Spinal cord (tissue), 10 donors: ENCODE measurements at places on chromosomes 5 and 9.

GRCh38 chr5:115179394-115180164 is 9.9 kb upstream of the TRIM36 start:
- peak overlapping the region; percentile 64 for H3K4me3 ChIP-seq
- DNase-seq, result peak; percentile 68
- peaks cover 14% of the 10 kb centered on the region for H3K4me1 ChIP-seq
- H3K36me3 ChIP-seq, result no peaks in the 10 kb centered on the region

GRCh38 chr9:127785933-127786772 is at the start of gene CDK9:
TSS of gene CDK9 (plus strand) at chr9:127786034. CDS start at chr9:127786149, 115 bp downstream.
- H3K27ac ChIP-seq, result peak within 1 kb of the TSS; percentile 83
- H3K36me3 ChIP-seq, result peaks cover 44% of the 10 kb centered on the region
- peak; percentile 96 for DNase-seq
- peak within 1 kb of the TSS; percentile 88 for H3K4me3 ChIP-seq

- H3K27ac ChIP-seq, result no peak overlapping the region
- H3K4me1 ChIP-seq, result peaks cover 3% of the 10 kb centered on the region
- no peak overlapping the region for H3K4me3 ChIP-seq
Observed at GRCh38 chr9:97807681-97808080, 45.3 kb upstream of the FOXE1 start.

DNA sequence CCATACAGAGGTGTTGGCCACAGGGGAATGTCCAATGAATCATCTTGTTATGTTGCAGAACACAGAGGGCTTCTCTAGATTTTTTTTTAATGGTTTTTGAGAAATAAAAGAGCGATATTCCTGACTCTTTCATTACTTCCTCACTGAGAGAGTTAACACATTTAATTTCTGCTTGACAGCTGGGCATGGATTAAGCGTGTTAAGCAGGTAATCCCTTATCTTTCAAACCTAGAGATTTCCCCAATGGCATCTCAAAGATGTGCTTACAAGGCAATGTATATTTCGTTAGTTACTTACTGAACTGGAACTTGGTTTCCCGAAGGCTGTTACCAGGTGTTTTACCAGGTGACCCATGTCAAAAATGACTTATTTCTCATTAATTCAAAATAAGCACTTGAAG is 21.8 kb upstream of the ADCY2 start:
- no peaks in the 10 kb centered on the region for H3K36me3 ChIP-seq
- no peak overlapping the region for H3K27ac ChIP-seq
- H3K27me3 ChIP-seq, result no peaks in the 10 kb centered on the region
- no peaks in the 10 kb centered on the region for H3K4me1 ChIP-seq
- no peak overlapping the region for H3K4me3 ChIP-seq

DNA sequence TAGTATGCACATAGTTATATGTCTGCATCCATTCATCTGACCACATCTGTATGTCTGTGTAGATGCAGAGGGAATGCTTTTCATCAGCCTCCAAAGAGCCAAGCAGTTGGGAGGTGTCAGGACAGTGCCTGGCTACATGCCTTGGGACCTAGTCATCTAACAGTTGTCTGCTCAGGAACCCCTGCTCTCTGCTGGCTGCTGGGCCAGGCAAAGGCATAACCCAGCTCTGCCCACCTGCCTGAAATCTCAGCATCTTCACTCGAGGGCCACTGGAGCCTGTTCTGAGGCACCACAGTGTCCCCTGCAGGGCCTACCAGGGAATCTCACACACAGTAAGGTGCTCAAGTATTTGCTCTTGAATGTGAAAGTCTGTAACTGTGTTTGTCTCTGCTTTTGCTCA is 3.7 kb downstream of the C9orf50 start:
- no peaks in the 10 kb centered on the region for H3K36me3 ChIP-seq
- H3K27me3 ChIP-seq, result peaks cover 6% of the 10 kb centered on the region
- peaks cover 53% of the 10 kb centered on the region for H3K4me1 ChIP-seq
- DNase-seq, result no peak

GRCh38 chr9:131986576-131986975 is 93.1 kb downstream of the MED27 start:
- H3K4me1 ChIP-seq, result peaks cover 3% of the 10 kb centered on the region
- DNase-seq, result no peak
- no peak overlapping the region for H3K4me3 ChIP-seq
- no peak overlapping the region for H3K27ac ChIP-seq
- no peaks in the 10 kb centered on the region for H3K36me3 ChIP-seq

DNA sequence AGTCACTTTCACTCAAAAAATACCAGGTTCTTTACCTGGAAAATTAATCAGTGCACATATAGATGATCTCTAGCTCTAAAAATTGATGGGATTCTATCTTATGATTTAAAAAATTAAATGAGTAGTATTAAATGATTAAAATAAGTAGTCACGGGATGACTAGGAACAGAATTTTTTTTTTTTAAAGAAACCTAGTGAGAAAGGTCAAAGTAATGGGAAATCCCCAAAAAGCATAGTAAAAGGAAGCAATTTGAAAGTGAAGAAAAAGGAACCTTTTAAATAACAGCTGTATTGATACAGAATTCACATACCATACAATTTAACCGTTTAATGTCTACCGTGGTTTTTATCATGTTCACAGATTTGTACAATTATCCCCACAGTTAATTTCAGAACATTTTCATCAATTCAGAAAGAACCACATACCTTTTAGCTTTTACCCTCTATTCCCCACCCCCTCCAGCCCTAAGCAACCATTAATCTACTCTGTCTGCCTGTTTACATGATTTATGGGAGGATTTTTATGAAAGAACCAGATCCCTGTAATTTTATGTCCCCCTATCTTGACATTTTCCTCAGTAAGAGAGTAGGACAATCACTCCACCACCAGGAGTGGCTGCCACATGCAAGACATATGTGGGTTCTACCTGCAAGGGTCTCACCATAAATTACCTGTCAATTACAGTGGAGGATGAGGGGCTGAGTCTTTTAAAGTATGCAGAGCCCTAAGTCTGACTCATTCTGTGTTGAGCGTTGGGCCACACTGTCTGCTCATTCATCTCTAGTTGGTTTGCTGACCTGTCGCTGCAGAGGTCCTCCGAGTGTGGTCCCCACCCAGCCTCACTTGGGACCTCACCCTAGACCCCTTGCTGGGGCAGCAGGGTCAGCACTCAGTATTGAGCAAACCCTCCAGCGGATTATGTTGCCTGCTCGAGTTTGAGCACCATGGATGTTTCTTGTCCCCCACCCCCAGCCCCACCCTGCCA is 16.0 kb downstream of the ANKRD33B start:
- DNase-seq, result no peak
- H3K27me3 ChIP-seq, result no peaks in the 10 kb centered on the region
- H3K4me3 ChIP-seq, result no peak overlapping the region
- H3K4me1 ChIP-seq, result no peaks in the 10 kb centered on the region

DNA sequence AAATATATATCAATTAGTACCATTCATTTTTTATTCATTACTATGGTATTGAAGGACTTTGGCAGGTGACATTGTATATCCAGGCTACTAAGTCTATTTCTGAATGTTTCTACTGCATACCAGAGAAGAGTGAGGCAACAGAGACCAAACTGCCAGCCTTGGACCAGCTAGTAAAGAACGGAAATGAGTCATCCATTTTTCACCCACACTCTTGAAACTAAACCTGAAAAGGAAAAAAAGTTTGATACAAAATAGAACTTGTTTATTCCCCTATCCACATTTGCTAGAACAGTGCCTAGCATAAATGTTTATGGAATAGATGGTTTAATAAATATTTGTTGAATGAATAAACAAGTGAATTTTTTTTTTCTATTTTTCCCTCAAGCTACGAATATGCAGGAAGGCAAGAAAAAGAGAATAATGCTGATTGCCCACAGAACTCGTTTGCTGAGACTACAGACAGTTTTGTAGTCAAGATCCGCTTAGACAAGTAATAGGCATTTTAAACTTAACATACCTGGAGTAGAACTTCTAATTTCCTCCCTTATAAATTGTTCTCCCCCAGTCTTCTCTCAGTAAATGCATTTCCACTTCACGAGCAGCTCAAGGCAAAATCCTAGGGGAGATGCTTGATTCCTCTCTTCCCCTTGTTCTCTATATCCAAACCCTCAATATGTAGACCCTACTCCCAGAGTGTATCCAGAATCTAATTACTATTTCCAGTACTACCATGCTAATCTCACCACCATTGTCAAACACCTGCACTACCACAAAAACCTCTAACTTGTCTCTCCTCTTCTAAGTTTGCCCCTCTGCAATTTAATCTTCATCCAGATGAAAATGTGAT is 146.2 kb upstream of the RASA1 start:
- no peak overlapping the region for H3K4me3 ChIP-seq
- no peak for DNase-seq
- no peaks in the 10 kb centered on the region for H3K4me1 ChIP-seq
- no peak overlapping the region for H3K27ac ChIP-seq
- H3K27me3 ChIP-seq, result no peaks in the 10 kb centered on the region

GRCh38 chr9:97766092-97766491 is 69.0 kb upstream of the XPA start:
- no peaks in the 10 kb centered on the region for H3K4me1 ChIP-seq
- peaks cover 5% of the 10 kb centered on the region for H3K27me3 ChIP-seq
- no peaks in the 10 kb centered on the region for H3K36me3 ChIP-seq
- no peak for DNase-seq
